HCEC 1CT (cell line): ENCODE measurements at places on chromosomes 16 and 17.

DNA sequence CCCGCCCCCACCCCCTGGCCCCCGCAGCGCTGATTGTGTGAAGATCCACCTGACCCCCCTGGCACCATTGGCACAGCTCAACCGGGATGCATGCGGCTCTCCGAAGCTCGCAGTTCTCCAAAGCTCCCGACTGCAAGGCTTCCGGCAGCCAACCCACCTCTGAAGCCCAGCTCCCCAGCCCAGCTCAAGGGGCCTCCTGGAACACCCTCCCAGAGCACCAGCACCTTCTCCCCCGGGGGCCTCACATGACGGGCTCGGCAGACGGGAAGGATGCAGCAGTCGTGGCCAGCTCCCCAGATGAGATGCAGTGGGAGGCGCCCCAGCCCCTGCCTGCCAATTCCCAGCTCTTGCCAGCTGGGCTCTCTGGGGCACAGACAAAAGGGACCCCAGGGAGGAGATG is 215.3 kb downstream of the ZNF423 start:
- DNase-seq, result no peak

DNA sequence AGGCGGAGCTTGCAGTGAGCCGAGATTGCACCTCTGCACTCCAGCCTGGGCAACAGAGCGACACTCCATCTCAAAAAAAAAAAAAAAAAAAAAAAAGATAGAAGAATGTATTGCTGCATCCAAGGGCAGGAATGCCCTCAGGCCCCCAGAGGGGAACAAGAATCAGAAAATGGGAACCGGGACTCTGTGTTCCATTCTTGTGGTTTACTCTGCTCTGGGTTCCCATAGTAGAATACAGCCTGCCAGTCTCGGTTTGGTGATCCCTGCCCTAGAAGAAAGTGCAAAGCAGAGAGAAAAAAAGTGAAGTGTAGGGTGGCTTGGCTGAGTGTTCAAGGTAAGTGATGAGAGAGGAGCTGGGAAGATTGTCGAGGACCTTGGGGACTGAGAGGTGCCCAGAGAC is 27.4 kb upstream of the KDM6B start:
- no peak for DNase-seq

DNA sequence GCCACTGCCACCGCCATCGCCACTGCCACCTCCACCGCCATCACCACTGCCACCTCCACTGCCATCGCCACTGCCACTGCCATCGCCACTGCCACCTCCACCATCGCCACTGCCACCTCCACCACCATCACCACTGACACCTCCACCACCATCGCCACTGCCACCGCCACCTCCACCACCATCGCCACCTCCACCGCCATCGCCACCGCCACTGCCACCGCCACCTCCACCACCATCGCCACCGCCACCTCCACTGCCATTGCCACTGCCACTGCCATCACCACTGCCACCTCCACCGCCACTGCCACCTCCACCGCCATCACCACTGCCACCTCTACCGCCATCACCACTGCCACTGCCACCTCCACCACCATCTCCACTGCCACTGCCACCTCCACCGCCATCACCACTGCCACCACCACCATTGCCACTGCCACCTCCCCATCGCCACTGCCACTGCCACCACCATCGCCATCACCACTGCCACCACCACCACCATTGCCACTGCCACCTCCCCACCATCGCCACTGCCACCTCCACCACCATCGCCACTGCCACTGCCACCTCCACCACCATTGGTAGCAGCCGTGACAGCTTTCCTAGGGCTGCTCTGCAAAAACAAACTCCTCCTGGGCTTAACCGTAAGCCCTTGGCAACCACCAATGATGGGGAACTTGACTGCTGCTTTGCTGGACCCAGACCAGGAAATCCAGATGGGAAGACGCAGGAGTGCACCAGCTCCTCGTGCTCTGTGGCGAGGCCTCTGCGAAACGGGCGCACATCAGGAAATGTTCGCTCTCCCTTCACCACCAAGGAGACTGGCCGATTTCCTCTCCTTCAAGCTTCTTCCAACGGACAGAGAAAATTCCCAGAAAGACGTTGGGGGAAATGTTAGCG is 147.2 kb downstream of the RBFOX3 start:
- no peak for DNase-seq

DNA sequence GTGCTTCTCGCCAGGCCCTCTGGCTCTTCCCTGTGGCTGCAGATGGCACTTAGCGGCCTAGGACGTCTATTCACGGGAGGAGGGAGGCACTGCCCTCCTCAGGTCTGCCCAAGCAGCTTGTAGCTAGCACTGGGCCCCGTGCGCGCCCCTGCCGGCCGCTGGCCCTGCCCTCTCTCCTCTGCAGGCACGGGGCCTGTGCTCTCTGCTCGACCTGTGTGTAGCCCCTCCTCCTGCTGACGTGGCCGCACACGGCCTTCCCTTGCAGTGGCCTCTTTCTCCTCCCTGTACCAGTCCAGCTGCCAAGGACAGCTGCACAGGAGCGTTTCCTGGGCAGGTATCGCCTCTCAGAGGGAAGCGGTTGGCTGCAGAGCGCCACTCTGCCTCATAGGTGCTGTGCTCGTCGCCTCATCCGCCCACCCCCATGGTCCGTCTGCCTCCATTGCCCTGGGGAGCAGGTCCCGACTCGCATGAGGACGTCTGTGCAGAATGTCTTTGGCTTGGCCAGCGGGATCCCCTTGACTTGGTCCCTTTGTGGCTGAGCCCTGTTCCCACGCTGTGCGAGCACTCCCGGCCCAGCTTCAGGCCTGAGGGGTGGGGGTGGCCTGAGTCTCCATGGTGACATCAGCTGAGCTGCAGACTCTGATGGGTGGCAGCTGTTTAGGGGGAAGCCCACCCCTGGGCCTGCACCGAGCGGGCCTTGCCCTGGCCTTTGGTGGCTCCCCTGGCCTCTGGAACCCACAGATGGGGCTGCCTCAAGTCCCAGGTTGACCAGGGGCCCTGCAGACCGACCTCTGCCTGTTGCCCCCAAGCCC is 34.6 kb downstream of the TSC2 start:
- no peak for DNase-seq

GRCh38 chr17:58244963-58245362 is 6.6 kb downstream of the LPO start:
- no peak for DNase-seq

GRCh38 chr17:59669411-59669810 is 37.8 kb downstream of the PTRH2 start:
- DNase-seq, result no peak

DNA sequence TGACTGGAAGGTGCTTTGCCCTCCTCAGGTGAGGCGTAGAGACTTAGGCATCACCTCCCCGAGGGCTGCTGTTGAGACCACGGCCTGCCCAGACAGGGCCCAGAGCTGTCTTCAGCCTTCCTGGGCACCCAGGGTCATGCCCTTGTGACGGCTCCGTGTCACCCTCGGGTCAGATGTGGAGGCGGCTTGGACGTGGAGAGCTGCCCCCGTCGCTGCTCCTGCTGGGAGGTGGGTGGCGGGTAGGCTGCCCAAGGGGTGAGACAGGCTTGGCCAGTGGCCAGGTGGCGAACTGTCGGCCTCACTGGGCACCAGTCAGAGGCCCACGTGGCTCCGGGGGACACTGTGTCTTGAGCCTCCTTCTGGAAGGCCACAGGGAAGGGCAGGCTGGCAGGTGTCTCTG is 8.9 kb upstream of the SNAI3 start:
- no peak for DNase-seq

GRCh38 chr17:4635823-4636375 is 5.6 kb downstream of the ALOX15 start:
- no peak for DNase-seq

GRCh38 chr17:43356999-43357398 is 41.8 kb upstream of the ARL4D start:
- peak; percentile 94 for DNase-seq

GRCh38 chr17:50015146-50015545 is 20.1 kb upstream of the DLX3 start:
- no peak for DNase-seq

GRCh38 chr17:33389504-33390135 is 96.5 kb upstream of the ASIC2 start:
- DNase-seq, result no peak

DNA sequence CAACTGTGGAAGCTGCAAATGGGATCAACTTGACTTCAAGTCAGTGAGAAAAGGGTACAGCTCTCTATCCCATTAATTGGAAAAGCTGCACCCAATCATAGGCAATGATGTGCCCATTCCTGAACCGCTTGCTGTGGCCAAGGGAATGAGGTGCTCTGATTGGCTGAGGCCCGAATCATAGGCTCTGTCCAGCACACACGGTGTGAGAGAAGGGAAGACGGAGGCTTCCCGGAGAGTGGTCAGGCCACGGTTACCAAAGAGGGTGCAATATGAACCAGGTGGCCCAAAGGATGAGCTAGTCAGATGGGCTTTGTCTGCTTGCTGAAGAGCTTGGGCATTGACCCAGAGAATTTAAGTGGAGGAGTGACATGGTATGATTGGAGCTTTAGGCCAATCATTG is 353.3 kb downstream of the CPPED1 start:
- DNase-seq, result no peak

DNA sequence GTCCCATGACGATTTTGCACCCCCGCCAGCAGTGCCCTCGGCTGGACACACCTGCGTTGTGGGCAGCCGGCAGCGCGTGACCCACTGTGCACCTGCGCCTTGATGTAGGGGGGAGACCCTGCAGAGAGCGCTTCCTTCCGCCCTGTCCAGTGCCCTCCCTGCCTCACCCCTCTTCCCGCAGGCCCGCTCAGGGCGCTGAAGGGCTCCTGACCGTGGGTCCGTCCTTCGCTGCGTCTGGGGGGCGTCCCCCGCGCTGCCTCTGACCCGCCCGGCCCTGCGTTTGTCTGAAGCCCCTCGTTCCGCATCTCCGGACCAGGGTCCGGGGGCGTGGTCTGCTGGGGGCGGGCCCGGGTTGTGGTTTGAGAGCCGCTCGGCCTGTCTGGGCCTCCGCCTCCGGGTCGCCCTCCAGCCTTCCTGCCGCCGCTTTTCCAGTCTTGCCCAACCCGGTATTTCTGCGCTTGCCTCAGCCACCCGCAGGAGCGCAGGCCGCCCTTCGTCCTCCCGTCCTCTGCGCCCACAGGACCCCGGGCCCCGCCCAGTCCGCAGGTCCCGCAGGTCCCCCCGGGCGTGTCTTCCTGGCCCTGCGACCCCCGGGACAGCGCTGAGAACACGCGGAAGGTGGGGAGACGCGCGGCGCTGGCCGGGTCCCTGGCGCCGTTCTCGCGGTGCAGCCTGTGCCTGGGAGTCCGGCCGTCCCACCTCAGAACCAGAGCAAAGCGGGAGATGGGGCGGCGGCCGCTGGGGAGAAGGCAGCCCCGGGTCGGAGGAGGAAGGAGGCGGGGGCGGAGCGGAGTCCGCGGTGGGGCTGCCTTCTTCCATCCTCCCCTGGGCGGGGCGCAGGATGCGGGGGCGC is 4.0 kb upstream of the IL17C start:
- DNase-seq, result no peak

DNA sequence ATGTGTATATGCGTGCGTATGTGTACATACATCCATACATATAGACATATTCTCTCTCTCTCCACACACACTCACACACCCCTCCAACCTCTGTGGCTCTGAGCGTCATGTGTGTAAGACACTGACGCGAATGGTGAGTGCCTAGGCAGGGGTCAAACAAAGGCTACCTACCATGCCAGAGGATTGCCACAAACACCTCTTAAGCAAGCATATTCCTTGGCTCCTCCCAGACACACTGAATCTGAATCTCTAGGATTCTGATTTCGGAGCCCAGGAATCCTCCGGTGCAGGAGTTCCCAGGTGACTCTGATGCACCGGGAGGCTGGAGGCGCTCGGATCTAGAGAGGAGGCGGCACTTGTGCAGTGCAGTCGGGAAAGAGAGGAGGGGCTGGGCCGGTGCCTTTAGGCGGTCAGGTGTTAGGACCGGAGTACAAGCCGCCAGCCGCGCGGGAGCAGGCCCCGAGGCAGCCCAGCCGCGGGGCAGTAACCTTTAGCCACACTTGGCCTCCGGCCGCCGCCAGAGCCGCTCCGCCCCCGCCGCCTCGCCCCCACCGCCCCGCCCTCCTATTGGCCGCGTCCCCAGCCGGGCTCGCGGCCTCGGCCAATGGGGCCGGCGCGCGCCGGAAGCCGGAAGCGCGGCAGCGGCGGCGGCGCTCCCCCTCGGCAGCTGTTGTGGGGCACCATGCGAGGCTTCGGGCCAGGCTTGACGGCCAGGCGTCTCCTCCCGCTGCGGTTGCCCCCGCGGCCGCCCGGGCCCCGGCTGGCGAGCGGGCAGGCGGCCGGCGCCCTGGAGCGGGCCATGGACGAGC is at the start of gene MLYCD:
Gene MLYCD (plus strand): TSS at position 653 of the 809 bp plus-strand sequence. CDS start 30 bp downstream, at position 683.
- peak; percentile 31 for DNase-seq

DNA sequence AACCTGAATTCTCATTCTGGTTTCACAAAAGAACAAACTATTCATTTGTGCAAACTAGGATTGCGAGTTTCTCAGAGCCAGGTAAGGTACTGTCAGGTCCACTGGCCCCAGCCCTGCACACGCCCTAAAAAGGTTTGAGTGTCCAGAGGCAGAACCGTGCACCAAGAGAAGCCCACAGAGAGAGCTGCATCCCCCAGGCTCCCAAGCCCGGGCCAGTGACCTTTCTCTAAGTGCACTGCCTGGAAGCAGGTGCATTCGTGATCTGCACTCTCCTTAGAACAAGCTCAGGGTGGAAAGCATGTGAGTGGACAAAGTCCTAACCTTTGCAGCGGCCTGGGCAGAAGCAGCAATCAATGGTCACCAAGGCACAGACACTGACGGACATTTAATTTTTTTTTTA is 26.8 kb downstream of the MEAK7 start:
- no peak for DNase-seq

DNA sequence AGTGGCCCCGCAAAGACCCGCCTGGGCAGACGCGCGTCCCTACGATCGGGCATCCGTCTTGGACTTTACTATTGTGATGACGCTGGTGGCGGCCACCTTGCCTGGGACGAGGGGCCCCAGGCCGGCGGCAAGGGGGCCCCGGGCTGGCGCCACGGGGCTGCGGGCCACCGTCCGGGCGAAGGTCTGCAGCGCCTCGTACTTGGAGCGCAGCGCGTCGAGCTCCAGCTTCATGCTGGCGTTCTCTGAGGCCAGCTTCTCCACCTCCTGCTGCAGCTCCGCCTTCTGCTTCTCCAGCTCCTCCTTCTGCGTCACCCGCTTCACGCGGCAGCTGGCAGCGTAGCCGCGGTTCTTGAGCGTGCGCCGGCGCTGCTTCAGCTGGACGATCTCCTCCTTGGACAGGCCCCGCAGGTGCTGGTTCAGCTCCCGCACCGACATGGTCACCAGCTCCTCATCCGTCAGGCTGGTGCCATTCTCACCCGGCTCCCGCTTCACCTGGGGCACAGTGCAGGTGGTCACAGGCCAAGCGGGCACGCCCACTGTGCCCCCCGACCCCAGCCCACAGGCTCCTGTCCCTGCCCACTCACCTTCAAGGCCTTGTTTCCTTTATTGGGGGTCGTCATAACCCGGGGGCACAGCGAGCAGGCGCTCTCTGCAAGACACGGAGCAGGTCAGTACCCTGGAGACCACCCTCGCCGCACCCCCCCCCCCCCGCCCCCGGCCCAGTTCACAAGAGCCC is 4.8 kb upstream of the SIRT7 start:
- no peak for DNase-seq
